Fibroblast of skin of right quadriceps (primary cell): ENCODE measurements at places on chromosomes 7 and 10.

DNA sequence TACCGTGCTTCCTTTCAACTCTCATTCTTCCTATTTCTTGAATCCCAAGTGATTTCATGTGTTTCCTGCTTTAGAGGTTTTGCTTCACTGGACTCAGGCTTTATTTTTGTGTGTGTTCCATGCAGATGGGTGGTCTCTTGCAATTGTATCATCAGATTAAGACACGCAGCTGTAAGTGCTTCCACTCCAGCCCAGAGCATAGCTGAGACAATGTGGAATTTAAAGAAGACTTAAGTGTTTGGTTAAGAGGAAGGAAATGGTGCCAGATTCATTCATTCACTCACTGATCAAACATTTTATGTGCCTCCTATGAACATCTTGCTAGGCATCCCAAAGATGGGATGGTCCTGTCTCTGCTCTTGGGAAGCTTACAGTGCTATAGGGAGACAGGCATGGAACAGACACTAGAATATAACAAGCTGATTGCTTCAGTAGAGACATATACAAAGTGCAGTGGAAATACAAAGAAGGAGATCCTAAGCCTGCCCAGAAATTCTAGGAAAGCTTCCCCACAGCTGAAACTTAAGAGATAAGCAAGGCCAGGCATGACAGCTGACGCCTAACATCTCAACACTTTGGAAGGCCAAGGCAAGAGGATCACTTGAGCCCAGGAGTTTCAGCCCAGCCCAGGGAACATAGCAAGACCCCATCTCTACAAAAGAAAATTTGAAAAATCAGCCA lies 46.1 kb upstream of the LRRC17 start:
- no peak for DNase-seq

DNA sequence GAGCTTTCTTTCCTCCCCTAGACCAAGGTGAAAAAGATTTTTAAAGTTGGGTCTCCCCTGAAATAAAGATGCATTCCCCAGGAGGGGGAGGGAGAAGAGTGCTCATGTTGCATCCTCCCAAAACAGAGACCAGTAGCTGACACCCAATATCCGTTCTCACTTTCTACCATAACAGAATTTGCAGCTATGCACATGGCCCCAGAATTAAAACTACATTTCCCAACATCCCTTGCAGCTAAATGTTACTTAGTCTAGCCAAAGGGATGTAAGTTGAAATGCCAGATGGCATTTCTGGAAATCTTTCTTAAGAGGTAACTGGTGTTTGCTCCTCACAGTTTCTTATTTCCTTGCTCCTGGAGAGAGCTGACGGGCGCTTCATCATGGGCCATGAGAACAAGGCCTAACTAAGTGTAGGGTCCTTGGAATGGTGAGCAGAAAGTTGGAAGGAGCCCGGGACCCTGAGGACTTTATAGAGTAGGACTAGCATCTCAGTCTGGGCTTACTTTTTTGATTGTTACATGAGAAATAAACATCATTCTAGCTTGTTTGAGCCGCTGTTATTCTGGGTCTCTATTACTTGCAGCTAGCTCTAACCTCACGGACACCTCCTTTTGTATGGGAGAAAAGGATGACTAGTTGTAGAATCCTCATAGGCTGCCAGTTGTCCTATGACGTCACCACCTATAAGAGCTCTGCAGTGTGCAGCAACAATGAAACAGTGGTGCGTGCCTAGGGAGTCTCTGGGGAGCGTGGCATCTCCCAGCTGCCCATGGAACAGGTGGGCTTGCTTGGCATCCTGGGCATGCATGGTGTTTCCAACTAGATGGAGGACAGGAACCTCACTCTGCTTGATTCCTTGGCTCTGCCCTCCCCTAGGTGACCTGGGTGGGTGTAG lies 46.1 kb upstream of the EXOC6 start:
- no peak for DNase-seq

DNA sequence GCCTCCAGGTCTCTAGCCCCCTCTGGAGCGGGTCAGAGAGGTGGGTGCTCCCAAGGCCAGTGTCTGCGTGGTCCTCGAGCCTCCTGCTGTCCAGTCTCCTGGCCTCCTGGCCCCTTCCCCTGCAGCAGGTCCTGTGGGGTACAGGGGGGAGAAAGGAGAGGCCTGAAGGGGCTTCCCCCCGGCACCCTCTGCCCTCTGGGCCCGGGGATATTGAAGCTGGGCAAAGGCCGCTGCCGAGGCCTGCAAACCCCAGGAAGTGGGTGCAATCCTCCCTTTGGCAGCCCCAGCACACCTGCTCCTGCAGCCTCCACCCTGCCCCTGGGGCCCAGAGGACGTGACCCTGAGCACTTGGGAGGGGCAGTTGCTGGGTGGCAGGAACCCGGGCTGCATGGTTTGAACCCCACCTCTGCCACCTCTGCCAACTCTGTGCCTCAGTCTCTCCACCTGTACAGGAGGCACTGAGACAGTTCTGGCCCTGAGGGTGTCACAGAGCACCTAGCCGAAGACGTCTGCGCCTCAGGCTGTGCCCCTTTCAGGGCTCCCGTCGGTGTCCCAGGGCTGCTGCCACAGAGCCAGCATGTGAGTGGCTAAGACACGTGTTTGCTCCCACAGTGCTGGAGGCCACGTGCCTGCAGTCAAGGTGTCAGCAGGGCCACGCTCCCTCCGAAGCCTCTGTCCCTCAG lies 59.1 kb upstream of the INPP5A start:
- no peak for DNase-seq

GRCh38 chr10:43461950-43462349 lies 25.0 kb downstream of the ZNF487 start:
- DNase-seq = peak; percentile 71

GRCh38 chr7:128361411-128362379 lies at the start of gene PRRT4:
Gene PRRT4 (minus strand): TSS chr7:128361690.
- no peak for DNase-seq
